ENCODE measurements at places on chromosomes 7 and 10.

DNA sequence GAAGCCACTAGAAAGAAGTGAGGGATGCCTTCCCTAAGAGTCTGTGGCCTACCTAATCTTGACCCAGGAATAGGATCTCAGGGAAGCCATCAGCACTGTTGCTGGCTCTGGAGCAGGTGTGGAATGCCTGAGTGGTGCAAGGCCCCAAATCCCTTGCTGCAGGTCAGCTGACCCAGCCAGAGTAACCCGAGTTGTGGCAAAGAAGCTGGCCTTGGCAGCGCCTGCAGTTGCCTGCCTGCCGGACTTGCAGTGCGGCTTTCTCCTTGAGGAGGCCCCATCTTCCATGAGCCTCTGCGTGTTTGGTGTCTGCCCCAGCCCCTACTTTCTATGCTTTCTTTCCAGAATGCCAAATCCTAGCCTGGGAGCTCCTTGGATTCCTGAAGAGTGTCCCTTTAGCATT is 5.8 kb downstream of the KIAA1217 start:
- peak; percentile 57 for DNase-seq

GRCh38 chr10:88707429-88708155 is 1.5 kb downstream of the LIPK start:
- no peak for DNase-seq

DNA sequence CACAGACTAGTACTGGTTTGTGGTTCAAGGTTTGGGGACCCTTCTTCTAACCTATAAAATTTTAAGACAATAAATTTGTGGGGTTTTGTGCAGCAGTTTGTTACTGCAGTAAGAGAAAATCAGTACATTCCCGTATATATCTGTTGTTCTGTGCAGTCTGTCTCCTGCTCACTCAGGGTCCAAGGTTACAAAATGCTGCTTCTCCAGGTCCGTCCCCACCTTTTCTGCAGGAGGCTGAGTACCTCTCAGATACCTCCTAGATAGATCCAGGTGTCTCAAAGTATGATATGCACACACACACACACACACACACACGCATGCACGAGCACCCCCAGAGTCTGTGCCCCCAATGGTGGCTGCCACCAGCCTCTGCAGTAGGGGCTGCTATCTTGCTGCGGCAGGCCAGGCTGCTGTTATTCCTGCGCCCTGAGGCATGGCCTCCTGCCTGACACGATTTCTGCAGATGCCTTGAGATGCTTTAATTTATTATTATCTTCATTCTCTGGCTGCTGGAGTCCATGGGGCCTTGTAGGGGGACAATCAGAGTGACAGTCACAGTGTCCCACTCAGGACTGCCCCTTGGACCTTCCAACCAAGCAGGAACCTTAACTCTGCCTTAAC is 25.2 kb upstream of the ASL start:
- no peak for DNase-seq

DNA sequence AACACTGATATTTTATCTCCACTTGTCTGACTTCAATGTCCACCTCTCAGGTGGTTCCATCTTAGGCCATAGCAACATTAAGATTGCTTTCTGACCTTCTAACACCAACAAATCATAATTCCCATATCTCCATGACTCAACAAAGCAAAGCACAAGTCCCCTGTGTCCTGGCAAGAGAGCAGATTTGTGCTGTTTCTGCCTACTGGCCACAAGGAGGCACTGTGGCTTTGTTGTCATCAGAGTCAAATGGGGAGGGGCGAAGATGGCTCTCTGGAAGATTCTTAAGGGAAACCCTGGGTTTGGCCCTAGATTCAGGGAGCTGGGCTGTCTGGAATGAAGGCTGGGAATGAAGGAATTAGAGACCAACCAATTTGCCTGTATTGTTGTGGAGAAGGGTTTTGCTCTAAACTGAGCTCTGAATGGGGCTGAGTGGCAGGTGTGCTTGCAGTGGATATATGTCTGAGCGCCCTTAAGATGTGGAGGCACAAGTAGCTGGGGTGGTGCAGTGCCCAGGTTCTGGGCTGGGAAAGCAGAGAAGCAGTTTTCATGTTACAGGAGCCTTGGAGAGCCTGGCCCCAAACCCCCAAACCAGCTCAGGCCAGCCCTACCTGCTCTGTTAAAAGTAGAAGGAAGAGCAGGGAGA is 154.8 kb upstream of the PRSS58 start:
- no peak for DNase-seq

- DNase-seq: no peak
Observed at GRCh38 chr7:136359333-136359903, 382.3 kb upstream of the MTPN start.

DNA sequence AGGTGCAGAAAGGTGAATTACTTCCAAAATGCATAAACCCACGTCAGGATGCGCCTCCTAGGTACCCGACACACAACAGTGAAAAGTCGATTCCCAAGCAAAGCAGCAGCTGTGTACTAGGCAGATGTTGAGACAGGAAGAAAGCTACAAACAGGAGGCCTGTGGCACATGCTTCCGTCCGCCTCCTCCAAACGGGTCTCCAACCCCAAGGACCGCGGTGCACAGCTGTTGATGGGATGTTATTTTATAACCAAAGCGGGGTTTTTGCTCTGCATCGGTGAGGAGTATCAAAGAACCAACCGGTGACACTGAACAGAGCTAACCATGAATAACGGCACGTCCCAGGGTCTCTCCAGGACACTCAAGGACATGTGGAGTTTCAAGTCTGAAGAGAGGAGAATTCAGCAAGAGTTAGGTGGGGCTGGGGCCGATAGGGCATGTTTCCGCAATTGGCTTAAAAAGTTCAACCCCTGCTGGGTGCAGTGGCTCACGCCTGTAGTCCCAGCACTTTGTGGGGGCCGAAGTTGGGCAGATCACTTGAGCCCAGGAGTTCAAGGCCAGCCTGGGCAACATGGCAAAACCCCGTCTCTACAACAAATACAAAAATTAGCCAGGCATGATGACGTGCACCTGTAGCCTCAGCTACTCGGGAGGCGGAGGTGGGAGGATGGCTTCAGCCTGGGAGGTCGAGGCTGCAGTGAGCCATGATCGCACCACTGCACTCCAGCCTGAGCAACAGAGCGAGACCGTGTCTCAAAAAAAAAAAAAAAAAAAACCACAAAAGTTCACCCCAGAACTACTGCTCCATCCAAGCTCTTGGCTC is 108.0 kb downstream of the SMURF1 start:
- DNase-seq: no peak

DNA sequence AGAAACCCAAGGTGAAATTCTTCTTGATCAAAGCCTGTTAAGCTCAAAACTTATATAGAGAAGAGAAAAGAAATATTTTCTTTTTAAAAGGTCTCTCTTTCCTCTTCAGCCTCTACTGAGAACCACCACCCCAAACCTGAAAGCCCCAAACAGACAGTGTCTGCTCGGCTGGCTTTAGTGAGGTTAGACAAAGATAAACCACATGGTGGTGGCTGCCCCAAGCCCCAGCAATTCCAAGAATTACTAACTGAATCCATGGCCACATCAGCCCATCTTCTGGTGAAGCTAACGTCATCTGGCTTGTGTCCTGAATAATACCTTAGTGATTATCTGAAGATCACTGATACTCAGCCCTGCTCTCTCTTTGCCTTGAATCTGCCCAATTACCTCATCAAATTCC is 275.0 kb downstream of the ELMO1 start:
- DNase-seq: no peak

GRCh38 chr7:111098011-111098925 is 7.3 kb downstream of the LRRN3 start:
- peak; percentile 35 for DNase-seq

GRCh38 chr7:98702021-98702420 is 84.9 kb downstream of the NPTX2 start:
- DNase-seq: no peak

GRCh38 chr7:141974831-141975230 is 1.3 kb upstream of the TAS2R38 start:
- no peak for DNase-seq
